ENCODE measurements at places on chromosomes 1 and 21.

GRCh38 chr1:64172458-64172983, 30.9 kb upstream of the UBE2U start:
- DNase-seq, result peak; percentile 3

DNA sequence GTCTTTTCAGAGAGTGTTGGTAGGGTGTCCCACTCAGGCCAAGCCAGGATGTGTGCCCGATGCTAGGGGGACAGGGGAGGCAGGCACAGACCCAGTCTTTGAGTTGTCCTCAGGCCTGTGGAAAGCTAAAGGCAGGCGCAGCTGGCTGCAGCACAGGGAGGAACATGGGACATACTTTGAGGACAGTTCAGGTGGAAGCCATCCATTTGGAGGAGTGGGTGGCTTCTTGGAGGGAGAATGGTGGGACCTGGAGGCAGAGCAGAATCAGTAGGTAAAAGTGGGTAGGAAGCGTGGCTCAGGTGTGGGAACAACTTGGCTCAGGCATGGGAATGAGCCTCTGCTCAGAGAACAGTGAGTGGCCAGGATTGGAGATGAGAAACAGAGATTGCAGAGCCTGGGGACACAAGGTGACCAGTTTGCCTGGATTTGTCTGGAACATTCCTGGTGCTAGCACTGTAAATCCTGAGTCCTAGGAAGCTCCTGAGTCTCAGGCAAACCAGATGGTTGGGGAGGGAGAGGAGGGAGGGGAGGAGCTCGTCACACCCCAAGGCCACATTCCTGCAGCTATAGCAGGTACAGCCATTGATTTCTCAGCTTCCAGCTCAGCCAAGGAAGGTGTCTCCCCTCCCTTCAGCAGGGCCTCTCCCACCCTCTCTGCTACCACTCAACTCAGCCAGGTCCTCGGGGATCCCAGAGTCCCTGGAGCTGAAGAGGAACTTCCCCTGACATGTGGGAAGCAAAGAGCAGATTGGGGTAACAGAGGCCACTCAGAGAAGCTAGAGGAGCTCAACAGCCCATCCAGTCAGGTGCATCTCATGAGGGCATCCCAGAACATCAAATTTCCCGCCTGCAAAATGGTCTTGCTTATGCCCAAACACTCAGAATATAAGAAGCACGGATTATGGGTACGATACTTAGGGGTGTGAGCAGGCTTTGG, 65.2 kb upstream of the TINAGL1 start:
- DNase-seq, result no peak

DNA sequence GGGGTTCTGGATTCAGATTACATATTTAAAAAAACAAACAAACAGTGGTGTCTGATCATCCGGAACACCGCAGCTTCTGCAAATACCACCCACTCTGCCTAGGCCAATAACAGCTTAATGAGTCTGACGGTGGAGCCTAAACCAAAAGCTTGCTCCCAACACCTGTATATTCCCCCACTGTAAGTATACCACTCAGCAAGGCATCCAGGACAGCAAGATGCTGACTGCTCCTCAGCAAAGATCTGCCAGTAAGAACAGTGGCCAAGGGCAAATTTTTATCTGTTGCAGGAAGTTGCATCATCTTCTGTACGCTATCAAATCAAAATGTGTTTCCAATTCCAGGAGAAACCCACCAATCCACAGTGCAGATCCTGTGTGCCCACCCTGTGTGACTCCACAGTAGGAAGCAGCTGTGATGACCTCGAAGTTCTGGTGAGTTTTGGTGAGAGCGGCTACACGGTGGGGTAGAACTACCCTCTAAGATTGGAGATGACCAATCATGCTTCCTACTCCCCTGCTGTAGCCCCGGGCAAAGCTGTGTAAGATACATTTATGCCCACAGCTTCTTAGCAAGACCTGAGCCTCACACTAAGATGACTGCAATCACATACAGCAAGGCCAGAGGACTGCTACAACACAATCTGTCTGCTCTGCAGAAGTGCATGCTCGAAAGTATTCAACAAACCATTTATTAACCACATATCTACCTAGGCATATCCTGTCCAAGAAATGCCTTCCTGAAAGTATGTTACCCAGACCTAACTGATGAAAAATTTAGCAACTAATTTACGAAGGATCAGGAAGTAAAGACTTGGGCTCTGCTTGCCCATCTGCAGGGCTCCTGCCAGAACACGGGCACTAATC, 30.5 kb downstream of the SIPA1L2 start:
- DNase-seq, result peak; percentile 53

DNA sequence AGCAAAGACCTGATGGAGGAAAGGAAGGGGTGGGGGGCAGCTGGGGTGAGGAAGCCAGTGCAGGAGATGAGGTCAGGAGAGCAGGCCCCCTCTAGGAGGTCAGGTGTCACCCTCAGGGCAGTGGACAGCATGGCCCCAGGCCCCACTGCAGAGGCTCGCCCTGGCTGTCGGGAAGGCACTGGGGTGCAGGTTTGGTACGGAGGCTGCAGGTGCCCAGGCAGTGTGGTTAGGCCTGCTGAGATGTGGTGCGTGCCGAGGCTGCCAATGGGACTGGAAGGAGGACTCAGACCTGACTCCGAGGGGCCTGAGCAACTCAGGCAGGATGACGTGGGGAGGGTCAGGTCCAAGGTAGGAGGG, 82.3 kb downstream of the PCBP3 start:
- no peak for DNase-seq

DNA sequence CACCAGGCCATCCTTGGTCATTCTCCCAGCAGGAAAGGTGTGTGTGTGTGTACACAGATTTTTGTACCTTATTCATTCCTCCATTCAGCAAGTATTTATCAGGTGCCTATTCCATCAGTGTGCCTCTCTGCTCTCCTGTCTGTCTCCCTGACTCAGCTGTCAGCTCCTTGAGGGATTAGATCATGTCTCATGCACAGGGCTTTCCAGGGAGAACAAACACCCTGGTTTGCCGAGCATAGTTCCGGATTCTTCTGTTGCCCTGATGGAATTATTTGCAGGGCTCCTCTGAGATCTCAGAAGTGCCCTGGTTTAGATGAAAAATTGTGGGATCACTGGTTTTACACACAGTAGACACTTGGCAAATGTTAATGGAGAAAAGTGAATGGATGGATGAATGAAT, 8.1 kb upstream of the SDHB start:
- DNase-seq, result no peak

DNA sequence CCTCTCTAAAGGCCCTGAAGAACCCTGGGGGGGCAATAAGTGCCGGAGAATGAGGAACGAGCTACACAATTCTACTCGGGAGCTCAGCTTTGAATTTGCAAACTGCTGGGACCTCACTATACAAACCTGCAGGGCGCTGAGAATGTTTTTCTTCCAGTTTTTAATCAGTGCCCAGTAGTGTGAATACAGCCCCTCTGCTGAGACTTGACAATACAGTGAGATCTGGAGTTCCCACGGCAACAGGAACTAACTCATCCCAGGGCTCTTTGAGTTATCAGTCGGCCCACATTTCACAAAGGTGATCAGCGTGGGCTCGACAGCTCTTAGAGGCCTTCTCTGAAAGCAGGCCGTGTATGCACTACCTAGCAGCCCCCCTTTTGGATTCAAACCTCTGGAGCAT, 41.7 kb downstream of the TMEM53 start:
- no peak for DNase-seq

- DNase-seq, result no peak
These were observed 187.0 kb downstream of the KCTD3 start for GRCh38 chr1:215754112-215754511.

DNA sequence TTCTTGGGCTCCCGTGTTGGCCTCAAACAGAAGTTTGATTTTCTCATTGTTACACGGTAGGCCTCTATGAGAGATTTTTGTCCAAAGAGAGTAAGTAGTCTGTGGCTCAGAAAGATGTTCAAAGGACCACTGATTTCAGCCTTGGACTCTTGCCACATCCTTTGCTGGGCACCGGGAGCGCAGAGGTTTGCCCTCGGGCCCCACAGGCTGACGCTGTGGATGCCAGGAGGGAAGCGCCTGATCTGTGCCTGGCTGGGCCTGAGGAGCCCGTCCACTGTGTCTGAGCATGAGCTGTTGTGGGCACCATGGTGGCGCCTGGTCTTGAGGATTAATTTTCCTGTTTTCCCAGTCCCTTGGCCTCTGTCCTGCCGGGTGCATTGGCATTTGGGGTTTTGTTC, 52.3 kb downstream of the PCNT start:
- DNase-seq, result no peak
